ENCODE measurements at places on chromosomes 3 and 15. TPM values are rescaled to one million over a fixed set of nuclear protein-coding genes. Genes with fewer than 3 reads are reported as not detected.

DNA sequence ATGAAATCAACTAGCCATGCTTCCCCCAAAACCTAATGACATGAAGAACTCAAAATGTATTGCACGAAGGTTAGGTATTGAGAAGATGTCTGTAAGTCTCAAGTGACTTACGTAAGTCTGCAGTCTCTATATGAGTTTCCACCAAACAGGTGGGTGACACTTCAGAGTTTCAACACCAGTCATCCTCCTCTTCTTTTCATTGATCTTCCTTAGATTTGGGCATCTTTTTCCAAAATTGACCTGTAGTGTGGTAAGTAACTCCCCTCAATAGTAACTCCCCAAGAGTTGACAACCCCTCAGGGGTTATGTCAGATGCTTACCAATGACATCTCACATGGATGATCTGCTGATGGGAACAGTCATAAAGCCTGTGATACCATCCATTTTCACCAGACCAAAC lies 46.1 kb downstream of the GPR176 start:
- no peak for DNase-seq
- no peaks in the 10 kb centered on the region for H3K36me3 ChIP-seq
- peaks cover 2% of the 10 kb centered on the region for H3K27me3 ChIP-seq
- H3K4me1 ChIP-seq = peaks cover 10% of the 10 kb centered on the region

The CATSPER2 gene
- 1.9 TPM for total RNA-seq

DNA sequence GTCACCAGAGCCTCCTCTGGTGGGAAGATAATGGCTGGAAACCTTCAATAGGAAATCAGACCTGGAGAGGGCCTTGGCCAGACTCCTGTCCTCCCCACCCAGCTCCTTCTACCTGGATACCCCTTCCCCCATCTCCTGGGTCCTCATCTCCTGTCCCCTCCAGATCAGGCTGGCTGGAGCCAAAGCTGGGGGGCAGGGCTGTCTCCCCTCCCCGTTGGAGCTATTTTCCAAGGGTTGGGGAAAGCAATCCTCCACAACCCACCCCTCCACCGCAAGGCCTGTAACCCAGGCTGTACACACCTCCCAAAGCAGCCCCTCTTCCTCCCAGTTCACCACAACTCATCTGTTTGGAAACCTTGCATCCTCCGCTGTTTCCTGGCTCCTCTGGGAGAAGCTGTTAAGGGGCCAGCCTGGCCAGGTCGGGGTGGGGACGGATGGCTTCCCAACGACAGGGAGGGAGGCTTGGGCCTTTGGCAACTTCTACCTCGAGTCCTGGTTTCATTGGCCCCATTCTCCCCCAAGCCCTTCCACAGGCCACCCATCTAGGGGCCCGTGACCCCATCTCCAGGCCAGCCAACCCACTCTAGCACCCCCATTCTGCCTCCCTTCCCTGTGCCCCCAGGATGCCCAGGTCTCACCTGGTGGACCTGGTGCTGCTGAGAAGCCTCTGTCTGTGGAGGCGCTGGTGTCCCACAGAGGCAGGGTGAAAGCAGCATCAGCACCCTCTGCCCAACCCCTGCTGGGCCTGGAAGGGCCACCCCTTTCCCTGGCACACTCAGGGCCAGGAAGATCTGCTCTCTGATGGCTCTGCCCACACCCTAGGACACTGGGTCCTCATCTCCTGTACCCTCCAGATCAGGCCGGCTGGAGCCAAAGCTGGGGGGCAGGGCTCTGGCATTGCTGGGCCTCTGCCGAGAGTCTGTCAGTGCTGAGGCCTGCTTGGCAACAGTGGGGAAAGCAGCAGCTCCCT lies 22.1 kb upstream of the GOLGA6C start:
- no peak overlapping the region for H3K27ac ChIP-seq
- H3K36me3 ChIP-seq = no peaks in the 10 kb centered on the region
- H3K27me3 ChIP-seq = peaks cover 9% of the 10 kb centered on the region
- no peak overlapping the region for H3K4me3 ChIP-seq
- H3K4me1 ChIP-seq = peaks cover 3% of the 10 kb centered on the region

GRCh38 chr15:29880886-29881285 lies 58.6 kb upstream of the TJP1 start:
- no peak overlapping the region for H3K4me3 ChIP-seq
- no peaks in the 10 kb centered on the region for H3K36me3 ChIP-seq
- no peak for DNase-seq
- peaks cover 38% of the 10 kb centered on the region for H3K27me3 ChIP-seq
- H3K4me1 ChIP-seq = no peaks in the 10 kb centered on the region

GRCh38 chr3:30691249-30691880 lies 85.0 kb downstream of the TGFBR2 start:
- H3K4me1 ChIP-seq = peaks cover 73% of the 10 kb centered on the region
- H3K27me3 ChIP-seq = no peaks in the 10 kb centered on the region
- no peak overlapping the region for H3K4me3 ChIP-seq
- peaks cover 78% of the 10 kb centered on the region for H3K36me3 ChIP-seq
- no peak for DNase-seq

GRCh38 chr3:31559872-31560534 lies 27.3 kb downstream of the STT3B start:
- no peak for DNase-seq
- peaks cover 28% of the 10 kb centered on the region for H3K36me3 ChIP-seq
- peak overlapping the region; percentile 66 for H3K27ac ChIP-seq
- no peaks in the 10 kb centered on the region for H3K27me3 ChIP-seq
- peaks cover 85% of the 10 kb centered on the region for H3K4me1 ChIP-seq

GRCh38 chr3:129645286-129645685 lies 38.8 kb upstream of the PLXND1 start:
- H3K27ac ChIP-seq = no peak overlapping the region
- no peak for DNase-seq
- no peak overlapping the region for H3K4me3 ChIP-seq
- no peaks in the 10 kb centered on the region for H3K27me3 ChIP-seq

- H3K4me3 ChIP-seq = no peak overlapping the region
- no peaks in the 10 kb centered on the region for H3K36me3 ChIP-seq
- no peak for DNase-seq
Measured at GRCh38 chr3:55333923-55334322, 153.2 kb downstream of the WNT5A start.

The IL20RB gene
- total RNA-seq = 0.93 TPM

- no peak for DNase-seq
- H3K4me3 ChIP-seq = no peak overlapping the region
- no peaks in the 10 kb centered on the region for H3K4me1 ChIP-seq
- H3K27ac ChIP-seq = no peak overlapping the region
Measured at GRCh38 chr15:86595741-86596140, 516.1 kb downstream of the AGBL1 start.

- H3K36me3 ChIP-seq = no peaks in the 10 kb centered on the region
- no peaks in the 10 kb centered on the region for H3K27me3 ChIP-seq
- no peak for DNase-seq
- no peak overlapping the region for H3K27ac ChIP-seq
- no peaks in the 10 kb centered on the region for H3K4me1 ChIP-seq
- H3K4me3 ChIP-seq = no peak overlapping the region
Measured at GRCh38 chr3:86965166-86965565, 25.8 kb downstream of the VGLL3 start.

- no peaks in the 10 kb centered on the region for H3K36me3 ChIP-seq
- peaks cover 2% of the 10 kb centered on the region for H3K27me3 ChIP-seq
- no peak overlapping the region for H3K27ac ChIP-seq
- no peak for DNase-seq
- no peaks in the 10 kb centered on the region for H3K4me1 ChIP-seq
- no peak overlapping the region for H3K4me3 ChIP-seq
Measured at GRCh38 chr3:55626279-55626665, 139.2 kb upstream of the WNT5A start.

DNA sequence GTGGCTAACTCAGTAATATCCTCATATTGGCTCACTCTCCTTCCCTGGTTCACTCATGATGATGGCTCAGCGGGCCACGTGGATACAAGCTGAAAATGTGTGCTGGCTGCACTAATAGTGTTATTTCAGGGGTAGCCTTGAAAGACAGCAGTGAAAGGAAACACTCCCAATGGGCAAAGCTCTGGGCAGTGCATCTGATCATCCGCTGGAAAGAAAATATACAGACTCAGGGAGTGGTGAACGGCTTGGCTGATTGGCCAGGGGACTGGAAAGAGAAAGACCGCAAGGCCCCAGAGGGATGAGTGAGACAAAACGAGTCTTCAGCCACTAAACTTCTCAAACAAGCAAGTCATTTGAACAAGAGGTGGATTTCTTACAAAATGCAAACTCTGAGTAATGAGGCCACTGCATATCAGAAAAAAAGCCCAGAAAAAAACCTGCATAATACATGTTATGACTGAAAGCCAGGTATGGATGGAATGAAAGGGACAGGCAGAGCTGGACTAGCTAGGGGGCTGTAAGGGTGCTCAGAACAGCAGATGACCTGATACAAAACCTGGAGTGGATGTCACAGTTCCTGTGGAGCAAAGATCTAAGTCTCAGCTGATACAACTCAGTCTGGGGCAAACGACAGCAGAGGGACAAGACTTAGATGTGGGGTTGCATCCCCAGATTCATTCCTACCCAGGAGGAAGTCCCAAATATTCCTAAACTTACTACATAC lies 33.3 kb downstream of the CMTM6 start:
- no peak for DNase-seq
- peaks cover 51% of the 10 kb centered on the region for H3K4me1 ChIP-seq
- H3K4me3 ChIP-seq = no peak overlapping the region
- no peaks in the 10 kb centered on the region for H3K27me3 ChIP-seq
- peak overlapping the region; percentile 56 for H3K27ac ChIP-seq

The GOLGA6L4 gene
- 1.0 TPM for total RNA-seq

DNA sequence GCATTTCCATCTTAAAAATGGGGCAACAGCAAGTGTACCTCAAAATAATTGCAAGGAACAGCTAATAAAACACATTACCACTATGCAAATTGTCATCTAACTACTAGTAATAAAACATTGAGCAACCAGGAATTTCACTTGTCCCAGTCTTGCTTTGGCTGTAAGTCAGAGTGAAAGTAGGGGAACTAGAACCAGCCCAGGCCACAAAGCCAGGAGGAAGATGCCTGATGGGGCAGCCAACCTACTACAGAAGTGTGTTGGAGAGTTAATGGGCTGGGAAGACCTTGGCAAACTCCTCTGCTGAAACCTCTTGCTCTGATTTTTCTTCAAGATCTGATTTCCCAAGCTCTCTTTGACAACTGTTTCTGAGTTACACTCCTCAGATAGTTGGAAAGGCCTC lies 40.2 kb upstream of the LPP start:
- H3K27ac ChIP-seq = no peak overlapping the region
- no peak for DNase-seq
- H3K4me1 ChIP-seq = peaks cover 4% of the 10 kb centered on the region
- no peak overlapping the region for H3K4me3 ChIP-seq
- no peaks in the 10 kb centered on the region for H3K27me3 ChIP-seq

The PLEKHO2 gene
- total RNA-seq = 13.3 TPM

The COX17 gene
- 82.8 TPM for total RNA-seq

- no peak overlapping the region for H3K27ac ChIP-seq
- peaks cover 5% of the 10 kb centered on the region for H3K36me3 ChIP-seq
- no peak overlapping the region for H3K4me3 ChIP-seq
- peaks cover 20% of the 10 kb centered on the region for H3K4me1 ChIP-seq
- peak; percentile 33 for DNase-seq
- peaks cover 5% of the 10 kb centered on the region for H3K27me3 ChIP-seq
Measured at GRCh38 chr15:92629975-92630626, 25.5 kb downstream of the FAM174B start.

GRCh38 chr15:31080591-31081014 lies 20.9 kb downstream of the TRPM1 start:
- no peak overlapping the region for H3K4me3 ChIP-seq
- no peaks in the 10 kb centered on the region for H3K36me3 ChIP-seq
- DNase-seq = peak; percentile 64
- H3K27ac ChIP-seq = no peak overlapping the region
- peaks cover 2% of the 10 kb centered on the region for H3K4me1 ChIP-seq
- peaks cover 16% of the 10 kb centered on the region for H3K27me3 ChIP-seq

DNA sequence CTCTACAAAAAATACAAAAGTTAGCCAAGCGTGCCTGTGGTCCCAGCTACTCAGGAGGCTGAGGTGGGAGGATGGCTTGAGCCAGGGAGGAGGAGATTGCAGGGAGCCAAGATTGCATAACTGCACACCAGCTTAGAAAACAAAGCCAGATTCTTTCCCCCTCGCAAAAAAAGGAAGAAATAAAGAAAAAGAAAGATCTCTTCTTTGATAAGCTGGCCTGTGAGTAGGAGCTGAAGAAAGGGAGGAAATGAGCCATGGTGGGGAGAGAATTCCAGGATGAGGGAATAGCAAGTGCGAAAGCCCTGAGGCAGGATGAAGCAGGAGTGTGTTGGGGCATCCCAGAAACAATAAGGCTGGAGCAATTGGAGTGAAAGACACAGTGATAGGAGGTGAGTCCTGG lies 24.5 kb upstream of the TOP2B start:
- peaks cover 14% of the 10 kb centered on the region for H3K27me3 ChIP-seq
- no peak overlapping the region for H3K4me3 ChIP-seq
- no peak overlapping the region for H3K27ac ChIP-seq

DNA sequence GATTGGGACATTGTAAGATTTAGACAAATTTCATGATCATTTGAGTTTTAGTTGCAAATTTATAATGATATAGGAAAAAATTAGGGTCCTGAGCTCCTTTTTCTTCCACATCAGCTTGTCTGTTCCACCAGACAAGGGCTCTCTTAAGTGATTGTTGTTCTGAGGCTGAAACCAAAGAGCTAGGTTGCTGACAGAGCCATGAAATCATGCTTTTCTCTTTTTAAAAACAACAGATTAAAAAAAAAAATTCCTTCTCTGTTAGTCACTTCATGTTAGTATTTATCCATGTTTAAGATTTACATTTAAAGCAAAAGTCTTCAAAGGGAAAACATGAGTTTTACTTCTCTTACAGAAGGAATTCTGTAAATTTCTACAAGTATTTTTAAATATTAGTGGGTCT lies 56.8 kb downstream of the ATP2C1 start:
- no peaks in the 10 kb centered on the region for H3K27me3 ChIP-seq
- no peak for DNase-seq
- no peak overlapping the region for H3K27ac ChIP-seq
- H3K4me1 ChIP-seq = peaks cover 20% of the 10 kb centered on the region
- H3K4me3 ChIP-seq = no peak overlapping the region

The ARHGAP11A gene
- total RNA-seq = 111 TPM

The GATA2 gene
- 0.05 TPM for total RNA-seq

DNA sequence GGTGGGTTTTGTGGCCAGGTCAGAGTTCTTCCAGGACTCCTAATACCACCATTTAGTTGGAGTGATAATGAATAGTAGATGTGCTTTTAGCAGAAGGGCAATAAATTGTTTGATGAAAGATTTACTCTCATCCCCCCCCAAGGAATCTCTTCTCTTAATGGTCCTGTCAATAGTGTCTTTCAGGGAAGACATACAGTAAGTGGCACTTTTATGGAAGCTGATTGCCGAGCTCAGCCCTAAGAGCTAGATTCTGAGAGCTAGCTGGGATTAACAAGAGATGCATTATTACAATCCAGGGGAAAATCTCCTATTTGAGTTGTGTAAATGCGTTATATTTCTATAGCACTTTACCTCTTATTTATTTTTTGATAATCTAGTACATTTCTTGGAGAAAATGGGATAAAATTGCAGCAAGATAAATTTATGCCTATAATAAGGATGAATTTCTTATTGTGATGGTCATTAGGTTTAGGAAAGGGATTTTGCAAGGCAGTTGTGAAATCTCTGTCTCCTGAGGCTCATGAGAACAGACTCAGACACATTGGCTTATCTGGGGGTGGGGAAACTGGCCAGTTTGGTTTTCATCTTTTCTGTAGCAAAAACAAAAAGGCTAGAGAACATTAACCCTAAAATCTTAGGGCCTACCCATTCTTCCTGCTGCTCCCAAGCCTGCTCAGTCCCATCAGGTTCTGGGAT lies 41.6 kb upstream of the CLSTN2 start:
- no peak overlapping the region for H3K27ac ChIP-seq
- no peaks in the 10 kb centered on the region for H3K36me3 ChIP-seq
- H3K4me1 ChIP-seq = no peaks in the 10 kb centered on the region
- H3K4me3 ChIP-seq = no peak overlapping the region
- peaks cover 2% of the 10 kb centered on the region for H3K27me3 ChIP-seq

Data from activated CD4-positive, alpha-beta T cell treated with anti-CD3 and anti-CD28 coated beads for 36 hours (primary cell).